Activated naive CD4-positive, alpha-beta T cell treated with anti-CD3 and anti-CD28 coated beads, Interleukin-2, amount 50 U/mL, for 72 hours (primary cell): ENCODE measurements at places on chromosomes 16 and 17. TPM values are rescaled to one million over a fixed set of nuclear protein-coding genes. Genes with fewer than 3 reads are reported as not detected.

Gene MMP28
- not detected for total RNA-seq

Gene MT2A
- 165 TPM for total RNA-seq

Gene NXPH3
- 0.23 TPM for total RNA-seq

Gene RTN4RL1
- total RNA-seq = 0.07 TPM

Gene NPTX1
- 23.0 TPM for total RNA-seq

Gene FOXJ1
- 0.46 TPM for total RNA-seq

Gene LPCAT2
- 3.0 TPM for total RNA-seq
